ENCODE measurements at places on chromosomes 16 and 17.

- DNase-seq, result no peak
These were observed 3.3 kb upstream of the BRD7 start for GRCh38 chr16:50371936-50372595.

GRCh38 chr17:20315311-20315710 lies 152.0 kb downstream of the LGALS9B start:
- DNase-seq, result no peak

DNA sequence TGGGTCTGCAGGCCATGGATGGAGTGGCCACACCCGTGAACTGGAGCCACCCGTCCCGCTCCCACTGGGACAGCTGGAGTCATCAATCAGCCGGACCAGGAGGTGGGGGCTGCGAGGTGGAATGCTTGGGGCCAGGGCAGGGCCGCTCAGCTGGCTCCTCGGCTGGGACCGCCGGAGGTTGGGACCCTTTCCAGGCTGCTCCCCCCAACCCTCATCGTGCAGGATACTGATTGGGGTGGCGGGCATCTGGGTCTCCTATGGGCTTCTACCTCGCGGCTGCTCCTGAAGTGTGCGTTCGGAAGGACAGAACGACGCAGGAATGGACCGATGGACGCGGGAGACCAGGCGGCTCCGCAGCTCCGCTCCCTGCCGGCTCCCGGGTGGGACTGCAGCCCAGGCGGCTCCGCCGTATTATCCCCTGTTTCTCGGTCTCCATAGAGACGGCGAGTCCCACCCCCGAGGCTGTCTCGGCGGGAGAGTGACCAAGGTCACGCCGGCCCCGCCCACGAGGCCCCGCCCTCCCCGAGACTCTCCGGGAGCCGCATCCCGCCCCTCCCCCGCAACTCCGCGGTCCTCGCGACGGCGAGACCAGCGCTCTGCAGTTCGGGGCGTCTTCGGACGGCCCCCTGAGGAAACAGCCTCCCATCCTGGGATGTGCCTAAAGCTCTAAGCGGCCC lies at the start of gene TPPP3:
TSS of gene TPPP3 (minus strand) at position 388 of the 677 bp plus-strand sequence. CDS start 2,387 bp downstream, outside the sequence.
- DNase-seq, result peak; percentile 39

DNA sequence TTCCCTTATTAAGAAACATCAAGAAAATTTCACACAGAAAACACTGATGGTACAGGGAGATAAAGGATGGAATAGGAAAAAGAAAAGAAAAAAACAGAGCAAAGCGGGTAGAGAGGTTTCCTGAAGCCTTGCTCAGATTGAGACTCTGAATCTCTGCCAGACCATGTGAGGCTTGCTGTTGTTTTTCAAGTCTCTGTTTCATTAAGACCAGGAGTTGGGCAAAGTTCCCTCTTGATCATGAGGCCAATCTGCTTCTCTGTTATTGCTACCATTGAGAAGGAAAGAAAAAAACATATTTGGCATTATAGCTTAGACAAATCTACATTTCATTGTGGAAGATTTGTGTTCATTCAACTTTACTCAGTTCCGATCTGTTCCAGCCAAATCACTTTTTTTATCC lies 201.6 kb upstream of the SOX9 start:
- no peak for DNase-seq

DNA sequence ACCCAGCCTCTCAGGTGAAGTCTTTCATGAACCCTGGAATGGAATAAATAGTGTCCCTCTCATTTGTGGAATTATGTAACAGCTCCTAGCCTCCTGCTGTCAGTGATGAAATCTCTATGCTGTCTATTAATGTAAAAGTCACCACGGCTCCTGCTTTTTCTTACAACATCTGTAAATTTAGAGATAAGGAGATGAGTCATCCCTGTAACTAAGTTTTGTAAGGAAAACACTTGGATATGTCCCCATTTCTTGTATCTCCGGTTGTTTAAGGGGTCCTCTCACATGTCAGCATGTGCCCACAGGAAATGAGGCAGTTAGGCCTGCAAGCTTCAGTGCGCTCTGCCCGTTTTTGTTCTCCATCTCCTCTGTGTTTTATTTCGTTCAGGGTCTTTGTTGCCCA lies 2.8 kb upstream of the NAT9 start:
- DNase-seq, result no peak

- no peak for DNase-seq
These were observed 16.6 kb upstream of the TXNDC11 start for GRCh38 chr16:11759163-11759834.

Data from NCI-H510A treated with DMSO at 0.1 percent for 48 hours (cell line).